Thymus (tissue), 14 donors: ENCODE measurements at places on chromosomes 3 and 15. TPM values are rescaled to one million over a fixed set of nuclear protein-coding genes. Genes with fewer than 3 reads are reported as not detected.

GRCh38 chr15:34964277-34964676 lies 5.3 kb downstream of the AQR start:
- no peak for DNase-seq

Gene CYFIP1
- total RNA-seq, result 19.6 TPM

DNA sequence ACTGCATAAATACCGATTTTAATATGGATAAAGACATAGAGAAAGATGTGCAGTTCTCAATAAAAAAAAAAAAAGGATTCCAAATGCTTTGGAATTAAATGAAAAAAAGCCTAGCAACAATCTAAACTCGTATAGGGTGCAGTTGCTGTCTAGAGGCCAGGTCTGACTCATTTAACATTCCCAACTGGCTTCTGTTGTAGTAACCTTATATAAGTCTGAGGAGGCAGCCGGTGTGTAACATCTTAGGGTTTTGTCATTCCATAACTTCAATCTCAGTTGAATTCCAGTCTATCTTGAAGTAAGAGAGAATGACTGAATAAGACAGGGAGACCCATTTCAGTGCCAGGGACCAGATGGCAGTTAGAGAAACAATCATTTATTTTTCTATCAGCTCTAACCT lies 6.5 kb downstream of the PDCD10 start:
- no peak for DNase-seq

- no peak for DNase-seq
These were observed 95.1 kb upstream of the ZBED2 start for GRCh38 chr3:111690242-111690641.

DNA sequence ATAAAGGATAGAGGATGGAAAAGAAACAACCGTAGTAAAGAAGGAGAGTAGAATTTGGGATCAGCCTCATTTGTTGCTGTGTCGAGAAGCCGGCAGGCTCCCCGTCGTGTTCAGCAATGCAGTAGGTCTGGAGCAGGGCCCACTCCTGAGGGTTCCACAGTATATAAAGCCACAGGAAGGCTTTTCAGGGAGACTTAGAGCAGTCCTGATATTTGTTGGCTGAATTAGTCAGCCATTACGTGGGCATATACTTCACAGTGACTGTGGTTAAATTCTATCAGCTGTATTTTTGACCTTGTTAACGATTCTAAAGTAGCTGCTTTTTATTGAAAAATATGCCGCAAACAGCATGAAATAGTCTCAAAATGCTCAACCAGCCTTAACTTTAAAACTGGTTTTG lies 149.5 kb downstream of the ITPR1 start:
- no peak for DNase-seq

DNA sequence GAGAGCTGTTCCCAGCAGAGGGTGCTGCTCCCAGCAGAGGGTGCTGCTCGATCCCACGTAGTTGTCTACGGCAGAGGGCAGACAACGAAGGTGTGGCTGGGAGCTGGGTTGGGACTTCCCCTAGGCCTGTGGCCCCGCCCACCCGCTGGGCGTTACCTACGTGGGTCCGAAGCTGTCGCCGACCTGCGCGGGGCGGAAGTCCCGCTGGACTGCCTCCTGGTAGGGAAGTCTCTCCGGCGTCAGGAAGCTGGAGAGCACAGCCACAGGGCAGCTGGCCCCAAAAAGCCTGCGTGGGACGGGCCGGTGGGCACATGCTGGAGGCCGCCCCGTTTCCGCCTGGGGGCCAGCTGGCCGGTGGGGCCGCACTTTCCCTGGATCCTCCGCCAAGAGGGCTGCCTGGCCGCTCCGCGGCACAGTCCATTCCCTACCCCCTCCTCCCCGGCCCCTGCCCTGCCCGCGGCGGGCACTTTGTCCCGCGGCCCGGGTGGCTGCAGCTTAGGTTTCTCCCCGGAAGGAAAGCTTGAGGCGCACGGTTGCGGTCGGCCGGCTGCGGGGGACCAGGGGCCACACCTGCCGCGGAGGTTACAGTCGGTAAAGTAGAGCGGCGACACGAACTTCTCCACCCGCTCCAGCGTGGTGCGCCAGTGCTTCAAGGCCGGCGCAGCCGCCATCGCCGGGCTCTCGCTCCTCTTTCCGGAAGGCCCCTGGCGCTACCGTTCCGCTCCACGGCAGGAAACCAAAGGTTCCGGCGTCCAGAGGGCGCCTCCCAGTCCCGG lies at the start of gene MAN2C1:
Gene MAN2C1 (minus strand): TSS at position 695 of the 776 bp plus-strand sequence. CDS start 24 bp downstream, at position 671.
- DNase-seq, result peak; percentile 91

DNA sequence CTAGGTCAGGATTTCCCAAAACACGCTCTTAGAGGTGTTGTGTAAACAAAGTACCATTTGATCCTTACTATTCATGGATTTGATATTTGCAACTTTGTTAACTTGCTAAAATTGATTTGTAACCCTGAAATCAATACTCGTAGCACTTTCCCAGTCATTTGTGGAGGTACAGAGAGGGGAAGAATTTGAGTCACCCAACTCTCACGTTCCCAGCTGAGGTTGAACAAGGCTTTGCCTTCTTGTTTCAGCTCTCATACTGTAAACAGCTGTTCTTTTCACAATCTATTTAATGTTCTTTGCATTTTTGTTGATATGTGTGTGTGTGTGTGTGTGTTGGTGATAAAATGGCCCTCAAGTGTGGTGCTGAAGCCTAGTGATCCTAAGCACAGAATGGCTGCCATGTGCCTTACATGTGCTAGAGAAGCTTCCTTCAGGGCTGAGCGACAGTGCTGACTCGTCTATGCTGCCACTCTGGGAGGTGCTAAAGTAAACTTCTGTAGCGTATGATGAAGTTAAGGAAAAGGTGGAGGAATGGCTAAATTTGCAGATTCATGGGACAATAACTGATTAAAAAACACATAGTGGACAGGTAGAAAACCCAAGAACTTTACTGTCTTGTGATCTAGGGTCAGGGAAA lies 173.2 kb downstream of the APBA2 start:
- DNase-seq, result no peak

- DNase-seq, result no peak
These were observed 46.8 kb downstream of the DNAJC13 start for GRCh38 chr3:132464066-132464465.

GRCh38 chr15:99054025-99054387 lies 46.4 kb upstream of the PGPEP1L start:
- DNase-seq, result no peak

GRCh38 chr3:10480871-10481378 lies 24.5 kb downstream of the ATP2B2 start:
- DNase-seq, result no peak

Gene PDZRN3
- 4.3 TPM for total RNA-seq

Gene TIGIT
- total RNA-seq, result 5.8 TPM

Gene ANKUB1
- total RNA-seq, result not detected

- no peak for DNase-seq
These were observed 48.9 kb downstream of the RASGRF1 start for GRCh38 chr15:79041601-79042168.

DNA sequence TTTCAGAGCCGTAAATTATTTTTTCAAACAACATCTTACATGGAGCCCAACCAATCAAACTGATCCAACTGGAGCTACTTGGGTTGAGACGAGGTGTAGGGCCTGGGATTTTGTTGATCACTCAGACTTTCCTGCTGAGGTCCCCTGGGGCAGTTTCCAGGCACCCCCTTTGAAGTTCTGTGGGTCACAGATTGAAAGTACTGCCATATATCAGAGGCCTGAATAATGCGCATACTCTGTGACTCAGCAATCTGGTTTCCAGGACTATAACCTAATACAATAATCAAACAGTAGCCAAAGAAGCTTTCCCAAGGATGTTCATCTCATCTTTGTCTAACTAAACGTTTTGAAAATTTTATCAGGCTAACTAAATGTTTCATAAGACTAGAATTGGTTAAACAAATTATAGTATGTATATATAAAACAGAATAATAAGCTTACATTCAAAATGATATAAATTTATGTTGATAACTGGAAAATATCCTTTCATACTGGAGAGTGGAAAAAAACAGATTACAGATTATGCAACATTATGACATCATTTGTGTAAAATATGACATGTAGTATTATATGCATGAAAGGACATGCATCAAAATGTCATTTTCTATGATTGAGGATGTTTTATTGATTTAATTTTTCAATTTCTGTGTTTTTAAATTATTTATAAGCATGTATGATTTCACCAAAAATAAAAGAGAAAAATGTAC lies 617.1 kb downstream of the NTRK3 start:
- no peak for DNase-seq

Gene ACAD9
- 23.8 TPM for total RNA-seq

DNA sequence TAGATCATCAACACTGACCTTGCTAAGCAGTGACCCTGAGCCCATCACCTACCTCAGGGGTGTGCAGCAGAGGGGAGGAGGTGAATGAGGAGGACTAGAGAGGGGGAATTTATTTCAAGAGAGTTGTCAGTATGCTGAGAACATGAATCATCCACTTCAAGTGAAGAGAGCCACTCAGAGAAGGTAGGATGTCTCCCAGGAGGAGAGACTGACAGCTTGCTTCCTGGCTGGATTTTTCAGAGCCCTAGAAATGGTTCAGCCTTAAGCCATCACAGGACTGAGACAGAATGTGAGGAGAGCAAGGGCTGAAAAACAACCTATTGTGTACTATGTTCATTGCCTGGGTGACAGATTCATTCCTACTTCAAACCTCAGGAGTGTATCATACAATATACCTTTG lies 34.8 kb downstream of the CCNL1 start:
- DNase-seq, result no peak

GRCh38 chr15:26073430-26074333 lies 210.6 kb upstream of the ATP10A start:
- no peak for DNase-seq

DNA sequence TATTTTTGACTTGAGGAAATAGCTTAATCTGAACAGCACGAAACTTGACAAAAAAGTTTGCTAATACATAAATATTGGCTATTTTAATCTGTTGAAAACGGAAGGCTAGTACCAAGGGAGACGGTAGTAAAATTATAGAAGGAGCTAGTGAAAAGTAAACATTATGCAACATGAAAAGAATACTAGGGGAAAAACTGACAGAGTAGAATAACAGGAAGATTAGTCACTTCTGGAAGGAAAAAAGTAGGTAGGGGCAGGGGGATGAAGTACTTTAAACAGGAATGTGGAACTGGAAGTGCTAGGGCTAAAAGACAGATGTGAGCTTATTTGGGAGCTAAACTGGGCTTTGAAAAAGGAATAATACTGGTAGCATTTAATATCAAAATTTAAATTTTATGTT lies 60.1 kb downstream of the MBNL1 start:
- DNase-seq, result no peak

Gene KLHDC8B
- 9.4 TPM for total RNA-seq

DNA sequence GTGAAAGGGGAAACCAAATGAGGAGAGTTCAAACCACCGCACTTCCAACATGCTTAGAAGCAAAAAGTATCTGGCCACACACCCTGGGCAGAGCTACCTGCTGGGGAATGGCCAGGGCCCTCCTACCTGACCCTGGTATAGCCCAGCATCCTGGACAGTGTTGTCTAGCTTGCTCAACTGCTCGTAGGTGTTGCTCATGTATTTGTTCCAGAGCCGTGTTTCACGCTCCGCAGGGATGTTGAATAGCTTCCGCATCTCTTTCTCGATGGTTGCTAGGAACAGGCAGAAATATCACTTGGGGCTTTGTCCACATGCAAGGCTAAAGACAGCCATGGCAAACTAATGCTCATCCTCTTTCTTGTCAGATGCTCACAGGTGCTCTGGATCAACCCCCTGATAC lies 15.1 kb downstream of the USP4 start:
- no peak for DNase-seq

Gene DCLK3
- total RNA-seq, result 0.38 TPM

Gene ATP13A4
- total RNA-seq, result 0.80 TPM

- DNase-seq, result no peak
These were observed 52.6 kb downstream of the TBC1D2B start for GRCh38 chr15:78024883-78025282.
